Myometrial cell (primary cell): ENCODE measurements at places on chromosomes 11 and 22. TPM values are rescaled to one million over a fixed set of nuclear protein-coding genes. Genes with fewer than 3 reads are reported as not detected.

ROM1 gene
- 2.8 and 14.1 TPM in 2 replicates for total RNA-seq

P2RX6 gene
- 1.2 TPM in 1 of 2 replicates, not detected in the other for total RNA-seq

MMP8 gene
- not detected in 2 replicates for total RNA-seq

KCNK4 gene
- total RNA-seq = 0.35 TPM in 1 of 2 replicates, not detected in the other

KDM4D gene
- 0.53 and 0.58 TPM in 2 replicates for total RNA-seq

CCDC116 gene
- not detected in 2 replicates for total RNA-seq

MUC6 gene
- total RNA-seq = not detected in 2 replicates

TMPRSS13 gene
- not detected in 2 replicates for total RNA-seq

DERL3 gene
- total RNA-seq = 2.3 TPM in 1 of 2 replicates, not detected in the other

OR5B12 gene
- total RNA-seq = not detected in 2 replicates

OR8D2 gene
- not detected in 2 replicates for total RNA-seq

MUC5AC gene
- not detected in 2 replicates for total RNA-seq

SLC5A1 gene
- total RNA-seq = not detected in 2 replicates

UBQLN3 gene
- total RNA-seq = not detected in 2 replicates

LARGE2 gene
- not detected in 2 replicates for total RNA-seq

BRSK2 gene
- total RNA-seq = not detected in 2 replicates

CATSPERZ gene
- total RNA-seq = not detected in 2 replicates
